ENCODE measurements at places on chromosomes 7 and 10.

DNA sequence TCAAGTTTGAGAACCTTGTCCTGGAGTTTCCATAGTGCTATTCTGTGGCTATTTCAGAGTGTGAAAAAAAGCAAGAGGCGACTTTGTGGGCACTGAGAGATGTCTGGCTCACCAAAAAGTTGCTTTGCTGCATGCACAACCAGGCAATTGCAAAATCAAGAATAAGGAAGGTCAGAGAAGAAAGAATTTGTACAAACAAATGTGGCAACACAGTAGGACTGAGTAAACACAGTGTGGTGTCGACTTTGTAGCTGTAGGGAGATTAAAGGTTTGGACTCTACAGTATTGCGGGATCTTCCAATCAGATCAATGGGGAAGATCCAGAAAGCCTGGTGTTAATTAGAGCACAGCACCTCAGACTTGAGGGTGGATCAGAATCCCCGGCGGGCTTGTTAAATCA lies 88.1 kb upstream of the PLPP4 start:
- DNase-seq, result no peak

DNA sequence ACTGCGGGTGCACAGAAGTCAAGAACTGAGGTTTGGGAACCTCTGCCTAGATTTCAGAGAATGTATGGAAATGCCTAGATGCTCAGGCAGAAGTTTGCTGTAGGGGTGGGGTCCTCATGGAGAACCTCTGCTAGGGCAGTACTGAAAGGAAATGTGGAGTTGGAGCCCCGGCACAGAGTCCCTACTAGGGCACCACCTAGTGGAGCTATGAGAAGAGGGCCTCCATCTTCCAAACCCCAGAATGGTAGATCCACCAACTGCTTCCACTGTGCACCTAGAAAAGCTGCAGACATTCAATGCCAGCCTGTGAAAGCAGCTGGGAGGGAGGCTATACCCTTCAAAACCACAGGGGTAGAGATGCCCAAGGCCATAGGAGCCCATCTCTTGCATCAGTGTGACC lies 1336.0 kb upstream of the CELF2 start:
- DNase-seq, result no peak

- DNase-seq, result no peak
These were observed 83.3 kb upstream of the CREB5 start for GRCh38 chr7:28328822-28329660.

DNA sequence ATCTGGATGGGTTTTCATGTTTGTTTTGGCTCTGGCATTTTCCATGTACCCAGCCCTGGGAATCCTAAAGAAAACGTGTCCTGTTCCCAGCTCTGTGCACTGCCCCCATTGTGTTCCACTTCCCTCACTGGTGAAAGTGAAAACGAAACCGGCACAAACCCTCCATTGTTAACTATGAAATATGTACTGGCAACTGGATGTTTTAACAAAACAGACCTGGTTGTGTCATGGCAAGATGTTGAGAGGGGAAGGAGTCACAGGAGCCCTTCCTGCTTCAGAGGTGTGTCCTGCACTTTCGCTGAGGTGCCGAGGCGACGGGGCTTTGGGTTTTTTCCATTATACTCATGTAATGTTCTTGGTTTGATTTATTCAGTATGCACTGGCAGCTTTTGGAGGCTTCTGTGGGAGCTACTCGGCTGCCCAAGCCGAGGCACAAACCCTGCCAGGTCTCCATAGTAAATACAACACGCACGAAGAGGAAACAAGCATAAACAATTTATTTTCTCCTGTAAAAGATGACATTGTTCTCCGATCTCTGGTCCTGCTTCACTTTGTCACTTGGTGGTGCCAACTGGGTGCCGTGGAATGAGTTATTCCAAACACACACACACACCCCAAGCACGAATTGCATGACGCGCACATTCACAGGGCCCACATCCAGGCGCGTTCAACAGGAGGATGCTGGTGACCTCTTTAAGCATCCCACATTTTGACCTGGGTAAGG lies 118.2 kb downstream of the CDK6 start:
- no peak for DNase-seq

DNA sequence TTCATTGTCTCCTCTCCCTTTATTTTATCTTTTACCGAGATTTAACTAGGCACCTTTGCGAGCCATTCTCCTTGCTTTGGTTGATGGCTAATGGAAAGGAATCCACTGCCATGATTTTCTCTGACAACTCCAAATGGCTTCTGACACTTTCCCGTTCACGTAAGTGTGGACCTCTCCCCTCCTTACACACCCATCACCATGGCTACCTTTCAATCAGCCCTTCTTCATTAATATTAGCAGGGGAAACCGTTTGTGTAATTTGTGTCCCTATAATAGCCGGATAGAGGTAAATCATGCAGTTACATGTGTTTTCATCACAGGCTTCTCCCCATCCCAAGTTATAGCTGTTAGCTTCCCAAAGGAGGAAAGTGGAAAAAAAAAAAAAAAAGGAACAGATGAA lies 767.3 kb downstream of the MAGI2 start:
- no peak for DNase-seq

DNA sequence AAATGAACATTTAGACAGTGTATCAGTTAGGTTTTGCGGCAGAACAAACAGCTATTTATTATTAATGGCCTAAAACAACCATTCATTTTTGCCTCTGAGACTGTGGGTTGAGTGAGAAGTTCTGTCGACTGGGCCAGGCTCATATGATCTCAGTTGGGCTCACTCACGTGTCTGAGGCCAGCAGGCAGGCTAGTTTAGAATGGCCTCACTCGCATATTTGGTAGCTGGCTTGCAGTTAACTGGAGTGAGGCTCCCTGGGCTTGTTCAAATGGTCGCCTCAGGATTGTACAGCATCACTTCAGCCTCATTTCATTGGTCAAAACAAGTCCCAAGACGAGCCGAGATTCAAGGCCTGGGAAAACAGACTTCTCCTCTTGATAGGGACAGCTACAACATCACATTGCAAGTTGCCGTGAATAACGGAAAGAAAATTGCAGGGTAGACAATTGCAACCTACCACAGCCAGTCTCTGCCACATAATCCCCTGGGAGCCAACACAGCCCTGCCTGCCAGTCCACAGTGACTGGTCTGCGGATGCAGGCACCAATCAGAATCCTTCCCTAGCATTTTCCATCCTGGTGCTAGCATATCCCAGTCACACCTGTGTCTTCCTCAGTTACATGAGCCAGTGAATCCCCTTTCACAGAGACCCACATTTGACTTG lies 23.1 kb upstream of the PPIF start:
- no peak for DNase-seq

- no peak for DNase-seq
These were observed 8.5 kb upstream of the PAX2 start for GRCh38 chr10:100736809-100737354.
